ENCODE measurements at places on chromosomes 16 and 17.

- no peak for DNase-seq
Observed at GRCh38 chr16:24980077-24980793, 34.9 kb downstream of the ARHGAP17 start.

DNA sequence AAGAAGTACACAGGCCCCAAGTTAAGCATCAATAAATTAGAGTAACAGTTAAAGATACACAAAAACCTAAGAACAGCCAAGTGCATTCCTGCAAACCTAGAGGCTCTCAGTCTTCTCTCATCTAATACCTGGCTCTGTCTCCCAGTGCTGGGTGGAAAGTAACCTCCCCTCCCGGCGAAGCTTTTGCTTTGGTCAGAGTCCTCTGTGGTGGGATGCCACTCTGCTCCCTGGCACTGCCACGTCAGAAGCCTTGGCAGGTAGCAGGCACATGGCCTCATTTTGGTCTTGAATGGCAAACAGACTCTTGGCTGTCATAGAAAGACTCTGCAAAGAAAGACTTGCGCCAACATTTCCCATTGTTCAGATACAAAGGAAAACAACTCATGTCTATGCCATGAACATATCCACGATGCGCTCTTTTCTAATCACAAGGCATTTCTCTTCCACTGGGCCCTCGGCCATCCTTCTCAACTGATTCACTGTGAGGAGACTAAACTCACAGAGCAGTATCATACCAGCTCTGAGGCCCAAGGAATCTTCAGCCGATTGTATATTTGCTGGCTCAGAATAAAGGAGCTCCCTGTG lies 21.2 kb downstream of the MTHFSD start:
- DNase-seq = no peak

- no peak for DNase-seq
Observed at GRCh38 chr17:48374650-48375230, 55.3 kb downstream of the SKAP1 start.

- peak; percentile 7 for DNase-seq
Observed at GRCh38 chr16:6684076-6684673, 648.5 kb upstream of the RBFOX1 start.

- DNase-seq = no peak
Observed at GRCh38 chr17:38897671-38898290, 27.6 kb upstream of the LASP1NB start.

- peak; percentile 8 for DNase-seq
Observed at GRCh38 chr17:65198653-65199382, 61.6 kb downstream of the RGS9 start.

- no peak for DNase-seq
Observed at GRCh38 chr17:76452127-76452659, 759 bp downstream of the UBE2O start.

DNA sequence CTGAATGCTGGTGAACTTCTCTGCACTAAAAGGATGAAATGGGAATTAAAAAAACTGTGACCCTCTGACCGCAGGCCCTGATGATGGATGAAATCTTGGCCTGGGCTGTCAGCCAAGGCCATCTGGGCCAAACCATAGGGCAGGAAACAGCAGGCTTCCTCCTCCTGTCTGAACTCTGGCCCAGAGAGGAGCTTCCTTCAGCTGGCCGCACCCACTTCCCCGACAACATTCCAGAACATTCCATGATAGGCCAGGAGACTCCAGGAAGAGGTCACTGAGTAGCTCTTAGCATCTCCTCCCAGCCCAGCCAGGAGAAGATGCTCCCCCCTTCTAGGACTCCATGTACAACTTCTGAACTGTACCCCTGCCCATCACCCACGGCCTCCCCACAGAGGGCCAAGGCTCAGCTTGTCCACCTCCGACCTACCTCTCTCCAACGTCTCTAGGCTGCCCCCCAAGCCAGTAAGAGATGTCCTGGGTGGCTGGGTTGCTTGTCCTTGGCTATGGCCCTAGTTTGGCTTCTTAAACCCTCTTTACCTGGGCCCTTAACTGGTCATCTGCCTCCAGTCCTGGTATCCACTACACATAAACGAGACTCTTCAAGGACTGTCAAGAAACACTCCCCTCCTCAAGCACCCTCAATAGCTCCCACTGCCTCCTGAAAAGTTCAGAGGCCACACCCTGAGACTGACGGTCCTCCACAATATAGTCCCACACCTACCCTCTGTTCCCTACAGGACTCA lies 1.7 kb downstream of the RPH3AL start:
- DNase-seq = no peak

- no peak for DNase-seq
Observed at GRCh38 chr17:44794851-44795413, 35.2 kb downstream of the GJC1 start.

DNA sequence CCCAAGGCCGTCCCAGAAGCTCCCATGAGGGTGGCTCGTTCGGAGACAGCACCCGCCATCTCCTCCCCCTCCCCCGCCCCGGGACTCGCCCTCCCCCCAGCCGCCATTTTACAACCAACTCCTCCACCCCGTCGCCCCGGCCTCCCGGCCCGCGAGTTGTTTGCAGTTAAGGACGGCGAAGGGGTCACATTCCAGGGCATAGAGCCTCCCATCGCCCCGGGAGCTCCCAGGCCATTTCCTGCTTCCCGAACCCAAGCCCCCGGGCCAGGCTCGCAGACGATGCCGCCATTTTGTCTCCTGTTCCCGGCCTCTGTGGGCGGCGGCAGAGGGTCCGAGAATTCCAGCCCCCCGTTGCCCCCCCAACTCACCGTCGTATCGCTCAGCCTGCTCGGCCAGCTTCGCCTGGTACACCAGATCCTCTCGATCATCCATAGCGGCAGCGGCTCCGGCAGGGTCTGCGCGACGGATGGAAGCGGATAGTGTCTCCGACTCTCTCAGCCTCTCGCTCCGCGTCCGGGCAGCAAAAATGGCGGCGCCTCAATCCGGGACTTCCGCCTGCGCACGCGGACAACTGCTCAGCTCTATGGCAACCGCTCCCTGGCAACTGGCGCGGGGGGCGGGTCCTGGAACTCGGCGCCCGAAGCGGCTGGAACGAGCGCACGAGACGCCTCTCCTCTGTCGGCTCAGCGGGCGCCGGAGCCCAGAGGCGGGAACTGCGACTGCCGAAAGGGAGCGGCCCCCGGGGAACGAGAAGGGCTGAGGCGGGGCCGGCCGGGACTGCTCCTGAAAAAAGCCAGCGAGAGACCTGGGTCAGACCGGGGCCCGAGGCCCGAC lies at the start of gene YWHAE:
TSS of gene YWHAE (minus strand) at position 544 of the 834 bp plus-strand sequence. CDS start at position 432, 112 bp downstream.
- peak; percentile 55 for DNase-seq

GRCh38 chr17:8465356-8465755 lies 29.7 kb downstream of the NDEL1 start:
- DNase-seq = no peak

DNA sequence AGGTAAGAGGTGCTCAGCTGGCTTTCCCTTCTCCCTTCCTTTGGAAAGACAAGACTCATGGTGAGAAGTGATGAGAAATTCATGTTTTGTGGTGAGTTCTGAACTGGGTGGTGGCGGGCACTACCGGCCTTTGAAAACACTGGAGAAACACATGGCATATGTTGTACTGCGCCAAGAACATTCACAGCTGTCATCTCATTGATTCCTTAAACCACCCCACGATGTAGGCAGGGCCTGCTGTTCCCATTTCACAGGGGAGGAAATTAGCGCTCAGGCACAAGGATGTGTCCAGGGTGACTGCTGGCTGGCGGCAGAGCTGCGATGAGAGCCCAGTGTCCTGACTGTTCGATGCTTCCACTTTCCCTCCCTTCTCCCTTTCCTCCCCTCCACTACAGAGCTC lies 1.6 kb upstream of the DOC2B start:
- no peak for DNase-seq

DNA sequence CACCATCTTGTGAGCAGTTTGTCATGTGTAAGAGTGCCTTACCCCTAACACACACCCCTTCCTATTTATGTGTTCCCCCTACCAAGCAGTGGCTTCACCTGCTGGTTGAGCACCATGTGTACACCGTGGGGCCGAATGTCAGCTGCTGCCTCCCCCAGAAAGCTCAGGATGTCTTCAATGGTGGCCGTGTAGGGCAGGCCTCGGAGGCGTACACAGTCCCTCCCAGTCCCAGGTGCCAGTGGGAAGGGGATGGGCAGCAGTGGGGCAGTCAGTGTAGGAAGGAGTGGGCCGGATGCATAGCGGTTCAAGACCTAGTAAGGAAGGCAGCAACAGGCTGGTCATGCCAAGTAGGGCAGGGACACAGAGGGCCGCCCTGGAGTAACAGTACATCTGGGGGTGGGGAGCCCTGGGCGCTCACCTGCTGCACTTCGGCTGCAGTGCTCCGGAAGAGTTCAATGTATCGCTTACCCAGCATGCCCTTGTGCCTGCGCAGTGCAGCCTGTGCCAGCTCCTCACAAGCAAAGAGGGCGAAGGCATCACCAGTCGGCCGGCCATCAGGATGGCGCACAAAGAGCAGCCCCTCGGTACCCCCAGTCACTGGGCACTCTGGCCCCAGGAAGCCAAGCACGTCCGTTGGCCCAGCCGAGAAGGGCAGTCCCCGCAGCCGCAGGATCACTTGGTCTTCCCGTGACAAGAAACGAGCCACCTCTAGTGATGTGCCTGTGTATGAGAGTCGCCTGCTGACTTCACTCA lies 4.4 kb downstream of the ESRP2 start:
- no peak for DNase-seq

GRCh38 chr17:40176754-40177110 lies 538 bp upstream of the RAPGEFL1 start:
- DNase-seq = peak; percentile 73
